ENCODE measurements at places on chromosomes 6 and 20. TPM values are rescaled to one million over a fixed set of nuclear protein-coding genes. Genes with fewer than 3 reads are reported as not detected.

DNA sequence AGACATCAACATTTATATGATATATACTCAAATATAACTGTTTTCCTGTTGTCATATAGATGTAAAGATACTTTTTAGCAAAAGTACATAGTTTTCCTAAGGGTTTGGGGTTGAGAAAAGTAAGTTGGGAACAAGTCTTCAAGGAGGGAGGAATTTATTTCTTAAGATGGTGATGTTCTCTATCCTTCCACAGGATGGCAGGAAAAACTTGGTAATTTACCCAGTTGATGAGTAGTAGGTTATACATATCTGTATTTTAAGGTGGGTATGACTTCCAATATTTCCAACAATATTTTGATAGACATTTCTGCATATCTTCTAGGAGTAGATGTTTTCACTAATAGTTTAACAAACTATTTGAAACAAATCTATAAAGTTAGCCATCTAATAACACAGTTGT lies 254.4 kb downstream of the RIMS1 start:
- no peaks in the 10 kb centered on the region for H3K27me3 ChIP-seq
- H3K27ac ChIP-seq, result no peak overlapping the region
- H3K36me3 ChIP-seq, result no peaks in the 10 kb centered on the region
- H3K4me3 ChIP-seq, result no peak overlapping the region
- no peaks in the 10 kb centered on the region for H3K4me1 ChIP-seq

GRCh38 chr6:165091121-165091785 lies 218.2 kb downstream of the C6orf118 start:
- no peaks in the 10 kb centered on the region for H3K27me3 ChIP-seq
- no peak overlapping the region for H3K27ac ChIP-seq
- H3K36me3 ChIP-seq, result no peaks in the 10 kb centered on the region
- no peak overlapping the region for H3K4me3 ChIP-seq
- DNase-seq, result no peak

DNA sequence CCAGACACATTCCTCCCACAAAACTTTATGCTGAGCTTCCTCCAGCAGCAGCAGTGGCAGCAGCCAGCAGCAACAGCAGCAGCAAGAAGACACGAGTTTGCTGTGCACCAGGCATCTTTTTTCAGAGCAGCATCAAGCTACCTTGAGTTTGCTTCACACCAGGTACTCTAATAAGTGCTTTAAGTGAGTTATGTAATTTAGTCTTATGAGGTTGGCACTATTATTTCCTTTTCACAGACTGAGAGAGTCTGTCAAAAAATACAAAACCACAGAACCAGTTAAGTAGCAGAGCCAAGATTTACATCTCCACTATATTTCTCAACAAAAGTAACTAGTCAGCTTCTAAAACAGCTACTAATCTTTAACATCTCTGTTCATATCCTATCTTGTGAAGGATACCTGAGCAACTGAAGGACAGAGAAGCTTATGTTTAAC lies 23.7 kb downstream of the RANBP9 start:
- peaks cover 59% of the 10 kb centered on the region for H3K4me1 ChIP-seq
- no peak for DNase-seq
- no peak overlapping the region for H3K4me3 ChIP-seq

DNA sequence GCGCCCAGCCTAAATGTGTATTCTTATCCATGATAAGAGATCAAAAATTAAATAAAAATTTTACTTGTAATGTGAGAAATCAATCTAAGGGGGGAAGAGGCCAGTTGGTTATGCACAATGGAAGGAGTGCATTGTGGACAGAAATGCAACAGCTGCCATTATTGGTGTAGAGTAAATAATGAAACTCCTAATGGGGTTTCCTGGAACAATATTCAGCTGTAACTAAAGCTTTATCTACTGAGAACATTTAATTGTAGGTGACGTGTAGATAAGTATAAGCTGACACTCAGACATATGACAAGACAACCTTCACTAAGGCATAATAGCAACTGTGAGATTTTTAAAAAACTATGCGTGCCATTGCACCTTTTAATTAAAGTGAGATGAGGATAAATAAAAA lies 71.4 kb downstream of the CEP57L1 start:
- no peak overlapping the region for H3K27ac ChIP-seq
- H3K4me1 ChIP-seq, result no peaks in the 10 kb centered on the region
- no peak for DNase-seq
- H3K4me3 ChIP-seq, result no peak overlapping the region
- no peaks in the 10 kb centered on the region for H3K27me3 ChIP-seq
- no peaks in the 10 kb centered on the region for H3K36me3 ChIP-seq

GRCh38 chr20:62740286-62741141 lies 31.9 kb downstream of the NTSR1 start:
- H3K36me3 ChIP-seq, result no peaks in the 10 kb centered on the region
- peak overlapping the region; percentile 82 for H3K27ac ChIP-seq
- H3K4me3 ChIP-seq, result peak overlapping the region; percentile 48
- DNase-seq, result peak; percentile 95

- H3K27me3 ChIP-seq, result no peaks in the 10 kb centered on the region
- H3K4me3 ChIP-seq, result no peak overlapping the region
- no peak overlapping the region for H3K27ac ChIP-seq
- H3K36me3 ChIP-seq, result peaks cover 41% of the 10 kb centered on the region
Observed at GRCh38 chr6:36850021-36850420, 10.8 kb upstream of the CPNE5 start.

GRCh38 chr20:40512994-40513393 lies 176.0 kb downstream of the MAFB start:
- H3K27ac ChIP-seq, result no peak overlapping the region
- H3K27me3 ChIP-seq, result no peaks in the 10 kb centered on the region
- H3K36me3 ChIP-seq, result no peaks in the 10 kb centered on the region
- H3K4me1 ChIP-seq, result no peaks in the 10 kb centered on the region

GRCh38 chr20:23550227-23550626 lies 18.1 kb downstream of the CST9L start:
- H3K36me3 ChIP-seq, result no peaks in the 10 kb centered on the region
- no peaks in the 10 kb centered on the region for H3K27me3 ChIP-seq
- DNase-seq, result no peak
- H3K4me3 ChIP-seq, result no peak overlapping the region
- no peak overlapping the region for H3K27ac ChIP-seq
- no peaks in the 10 kb centered on the region for H3K4me1 ChIP-seq

DNA sequence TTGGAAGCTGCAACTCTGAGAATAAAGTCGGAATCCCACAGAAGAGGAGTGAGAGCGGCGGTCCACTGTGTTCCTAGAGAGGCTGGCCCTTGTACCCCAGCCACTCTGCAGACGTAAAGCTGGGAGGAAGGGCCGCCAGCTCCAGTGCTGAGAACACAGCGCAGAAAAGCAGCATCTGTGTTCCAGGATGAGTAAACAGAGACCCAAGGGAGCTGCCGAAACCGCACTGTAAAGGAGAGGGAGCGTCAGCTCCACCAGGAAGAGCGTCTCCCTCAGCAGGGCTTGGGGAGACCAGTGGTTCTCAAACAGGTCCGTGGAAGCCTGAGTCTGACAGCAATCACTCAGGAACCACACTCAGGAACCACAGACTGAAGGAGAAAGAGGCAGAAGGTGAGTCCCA lies 134.0 kb downstream of the WDR27 start:
- H3K36me3 ChIP-seq, result peaks cover 4% of the 10 kb centered on the region
- no peak overlapping the region for H3K4me3 ChIP-seq
- DNase-seq, result no peak
- H3K4me1 ChIP-seq, result peaks cover 3% of the 10 kb centered on the region
- no peaks in the 10 kb centered on the region for H3K27me3 ChIP-seq

DNA sequence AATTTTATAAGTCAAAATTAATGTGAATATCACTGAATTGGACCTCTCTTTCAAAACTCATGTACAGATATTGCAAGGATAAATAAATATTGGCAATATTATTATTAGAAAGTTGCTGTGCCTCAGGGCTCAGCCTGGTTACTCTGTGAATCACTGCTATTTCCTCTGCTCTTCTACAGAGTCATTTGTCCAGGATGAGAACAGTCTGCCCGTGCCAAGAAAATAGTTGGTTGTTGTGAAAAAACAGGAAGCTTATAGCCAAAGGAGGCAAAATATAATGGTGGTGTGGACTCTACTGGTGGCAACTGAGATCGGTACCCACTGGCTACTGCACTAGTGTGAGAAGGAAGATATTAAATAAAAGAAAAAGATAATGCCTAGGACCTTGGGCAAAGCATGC lies 93.6 kb downstream of the RIMS1 start:
- H3K27me3 ChIP-seq, result no peaks in the 10 kb centered on the region
- no peaks in the 10 kb centered on the region for H3K4me1 ChIP-seq
- no peaks in the 10 kb centered on the region for H3K36me3 ChIP-seq
- no peak overlapping the region for H3K4me3 ChIP-seq

- no peak overlapping the region for H3K27ac ChIP-seq
- no peaks in the 10 kb centered on the region for H3K36me3 ChIP-seq
- peaks cover 9% of the 10 kb centered on the region for H3K4me1 ChIP-seq
- no peak for DNase-seq
- H3K4me3 ChIP-seq, result no peak overlapping the region
- H3K27me3 ChIP-seq, result peaks cover 2% of the 10 kb centered on the region
Observed at GRCh38 chr6:14474816-14475215, 357.2 kb downstream of the CD83 start.

- peak overlapping the region; percentile 83 for H3K4me3 ChIP-seq
- H3K36me3 ChIP-seq, result peaks cover 23% of the 10 kb centered on the region
- peaks cover 43% of the 10 kb centered on the region for H3K4me1 ChIP-seq
- H3K27ac ChIP-seq, result peak overlapping the region; percentile 94
- peak; percentile 84 for DNase-seq
Observed at GRCh38 chr6:36131511-36132245, 1.4 kb downstream of the MAPK13 start.

DNA sequence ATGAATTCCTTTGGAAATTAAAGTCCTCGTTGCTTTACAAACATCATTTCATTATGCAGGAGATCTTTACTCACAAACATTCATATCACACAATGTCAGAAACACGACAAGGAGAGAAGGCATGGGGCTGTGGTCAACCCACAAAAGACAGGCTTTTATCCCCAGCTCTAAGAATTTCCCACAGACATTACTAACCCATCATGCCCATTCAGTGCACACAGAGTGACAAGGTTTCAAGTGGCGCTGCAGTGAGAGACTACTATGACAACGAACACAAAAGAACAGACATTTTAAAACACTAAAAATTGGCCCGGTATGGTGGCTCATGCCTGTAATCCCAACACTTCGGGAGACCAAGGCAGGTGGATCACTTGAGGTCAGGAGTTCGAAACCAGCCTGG lies 579.8 kb upstream of the AGPAT4 start:
- no peaks in the 10 kb centered on the region for H3K4me1 ChIP-seq
- DNase-seq, result no peak
- no peaks in the 10 kb centered on the region for H3K27me3 ChIP-seq
- no peak overlapping the region for H3K27ac ChIP-seq
- no peaks in the 10 kb centered on the region for H3K36me3 ChIP-seq

DNA sequence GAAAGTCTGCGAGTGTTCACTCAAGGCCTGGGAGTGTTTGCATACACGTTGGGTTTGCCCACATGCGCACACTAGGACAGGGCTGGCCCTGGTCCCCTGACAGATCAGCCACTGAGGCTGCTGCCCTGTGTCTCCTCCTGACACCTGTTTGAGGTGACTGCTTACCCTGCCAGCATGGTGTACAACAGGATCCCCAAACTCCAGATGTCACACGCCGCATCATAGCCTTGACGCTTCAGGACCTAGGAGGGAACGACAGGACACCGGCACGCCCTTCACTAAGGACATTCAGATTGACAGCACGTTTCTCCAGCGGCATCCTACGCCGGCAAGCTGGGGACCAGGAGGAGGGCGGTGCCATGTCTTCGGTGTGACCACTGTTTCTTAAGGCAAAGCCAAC lies 37.0 kb upstream of the MPC1 start:
- no peak overlapping the region for H3K4me3 ChIP-seq
- H3K27ac ChIP-seq, result peak overlapping the region; percentile 73

GRCh38 chr6:42429042-42429585 lies 22.6 kb downstream of the TRERF1 start:
- peak overlapping the region; percentile 44 for H3K27ac ChIP-seq
- H3K4me3 ChIP-seq, result no peak overlapping the region
- peaks cover 11% of the 10 kb centered on the region for H3K36me3 ChIP-seq
- H3K4me1 ChIP-seq, result peaks cover 51% of the 10 kb centered on the region

DNA sequence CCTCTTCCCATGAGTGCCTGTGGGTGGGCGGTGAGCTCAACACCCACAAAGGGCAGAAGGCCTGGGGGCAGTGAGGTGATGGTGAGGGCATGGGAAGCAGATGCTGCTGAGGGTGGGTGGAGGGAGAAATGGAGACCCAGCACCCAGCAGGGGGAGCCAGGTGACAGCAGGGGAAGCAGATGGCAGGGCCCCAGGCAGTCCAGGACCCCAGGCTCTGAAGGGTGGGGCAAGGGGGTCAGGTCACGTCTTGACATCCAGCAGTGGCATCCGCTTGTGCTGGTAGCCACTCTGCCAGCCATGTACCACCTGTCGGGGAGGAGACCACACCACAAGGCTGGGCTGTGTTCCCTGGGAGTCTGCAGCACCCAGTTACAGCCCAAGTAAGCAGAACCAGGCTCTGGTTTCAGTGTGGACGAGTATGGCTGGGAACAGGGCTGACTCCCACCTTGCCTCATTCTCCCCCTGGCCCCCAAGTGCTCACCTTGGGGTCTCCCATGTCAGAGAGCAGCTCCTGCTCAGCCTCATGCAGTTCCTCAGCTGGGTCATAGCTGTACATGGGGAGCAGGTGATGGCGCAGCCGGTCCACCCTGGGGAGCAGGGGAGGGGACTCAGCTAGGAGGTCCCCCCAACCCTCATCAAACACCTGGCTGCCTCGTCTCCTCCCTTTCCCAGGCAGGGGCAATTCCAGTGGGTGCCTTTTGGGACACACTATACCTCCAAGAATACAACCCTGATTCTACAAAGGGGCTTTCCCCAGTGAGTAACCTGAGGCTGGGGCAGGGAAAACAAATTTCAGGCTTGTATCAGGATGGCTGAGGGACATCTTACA lies 2.0 kb downstream of the SMIM29 start:
- DNase-seq, result peak; percentile 64
- H3K27me3 ChIP-seq, result no peaks in the 10 kb centered on the region
- H3K27ac ChIP-seq, result peak overlapping the region; percentile 64
- H3K4me1 ChIP-seq, result peaks cover 71% of the 10 kb centered on the region
- H3K4me3 ChIP-seq, result no peak overlapping the region

GRCh38 chr6:136740050-136740974 lies 52.0 kb downstream of the MAP3K5 start:
- H3K36me3 ChIP-seq, result no peaks in the 10 kb centered on the region
- H3K27me3 ChIP-seq, result no peaks in the 10 kb centered on the region

DNA sequence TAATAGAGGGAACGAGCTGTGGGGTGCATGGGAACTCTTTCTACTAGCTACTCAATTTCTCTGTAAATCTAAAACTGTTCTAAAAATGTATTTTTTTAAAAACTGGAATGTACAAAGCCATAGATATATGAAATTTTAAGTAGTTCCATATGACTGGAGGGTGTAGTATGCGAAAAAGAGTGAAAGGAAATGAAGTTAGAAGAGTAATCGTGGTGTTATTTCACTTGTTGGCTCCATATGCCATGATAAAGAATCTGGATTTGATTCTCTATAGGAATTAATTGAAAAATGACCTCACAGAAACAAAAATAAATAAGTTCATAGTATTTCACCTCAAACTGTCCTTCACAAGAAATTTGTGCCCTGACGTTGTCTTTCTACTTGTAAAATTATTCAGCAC lies 500.2 kb downstream of the TENT5A start:
- no peaks in the 10 kb centered on the region for H3K36me3 ChIP-seq
- H3K27ac ChIP-seq, result no peak overlapping the region
- no peak for DNase-seq
- no peaks in the 10 kb centered on the region for H3K27me3 ChIP-seq
- H3K4me3 ChIP-seq, result no peak overlapping the region

POM121L2 gene
- not detected for total RNA-seq

NRSN1 gene
- total RNA-seq, result not detected

SLC12A5 gene
- total RNA-seq, result not detected

CDC25B gene
- total RNA-seq, result 128 TPM
